ENCODE measurements at places on chromosomes 4 and X.
A peak's percentile ranks its signal among the peaks of the same experiment; 100 is the strongest.

- no peak for DNase-seq
These were observed 177.0 kb downstream of the CAMK2D start for GRCh38 chr4:113584407-113585150.

GRCh38 chr4:16113741-16114140, 29.9 kb upstream of the PROM1 start:
- DNase-seq = no peak

DNA sequence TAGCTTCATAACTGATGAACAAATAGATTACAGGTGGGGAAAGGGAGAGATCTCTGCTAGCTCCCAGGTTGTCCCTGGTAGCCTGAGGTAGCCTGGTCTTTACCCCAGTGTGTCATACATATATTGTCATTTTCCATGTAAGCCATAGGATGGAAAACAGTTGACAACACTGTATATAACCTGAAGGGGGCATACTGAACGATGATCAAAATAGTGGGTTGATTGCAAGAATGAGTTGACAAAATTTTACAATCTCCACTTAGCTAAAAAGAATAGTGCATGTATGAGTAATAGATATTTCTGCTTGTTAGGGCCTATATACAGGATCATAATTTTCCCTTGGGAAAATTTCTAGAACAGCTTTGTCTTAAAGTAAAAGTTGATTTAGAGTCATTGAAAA, 304.1 kb upstream of the HAND2 start:
- DNase-seq = no peak

DNA sequence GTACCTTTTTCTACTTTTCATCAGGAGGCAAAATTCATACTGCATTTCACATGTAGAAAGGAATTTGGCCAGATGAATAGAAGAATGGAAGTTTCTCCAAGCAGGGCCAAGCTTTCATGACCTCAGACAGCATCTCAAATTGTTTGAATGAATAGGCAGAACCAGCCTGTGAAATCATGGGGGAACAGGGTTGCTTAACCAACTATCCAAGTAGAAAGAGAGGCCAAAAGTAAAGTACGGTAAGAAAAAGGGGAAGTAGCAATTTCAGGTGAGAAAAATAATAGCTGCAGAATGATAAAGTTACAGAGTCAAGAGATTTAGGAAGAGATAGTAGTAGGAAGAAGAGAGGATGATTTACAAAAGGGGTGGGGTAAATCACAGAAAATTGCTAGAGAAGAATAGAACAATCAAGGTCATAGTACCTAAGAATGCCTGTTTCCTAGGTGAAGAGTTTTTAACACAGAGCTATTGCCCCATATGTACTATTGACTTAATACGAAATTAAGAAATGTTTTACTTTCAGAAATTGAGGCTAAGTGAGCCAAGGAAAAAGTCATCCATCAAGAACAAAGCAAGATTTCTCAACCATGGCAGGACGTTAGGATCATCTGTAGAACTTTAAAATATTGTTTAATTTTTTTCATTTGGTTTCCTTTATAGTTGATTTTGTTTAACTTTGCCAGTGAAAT, 177.1 kb upstream of the TET2 start:
- no peak for DNase-seq

DNA sequence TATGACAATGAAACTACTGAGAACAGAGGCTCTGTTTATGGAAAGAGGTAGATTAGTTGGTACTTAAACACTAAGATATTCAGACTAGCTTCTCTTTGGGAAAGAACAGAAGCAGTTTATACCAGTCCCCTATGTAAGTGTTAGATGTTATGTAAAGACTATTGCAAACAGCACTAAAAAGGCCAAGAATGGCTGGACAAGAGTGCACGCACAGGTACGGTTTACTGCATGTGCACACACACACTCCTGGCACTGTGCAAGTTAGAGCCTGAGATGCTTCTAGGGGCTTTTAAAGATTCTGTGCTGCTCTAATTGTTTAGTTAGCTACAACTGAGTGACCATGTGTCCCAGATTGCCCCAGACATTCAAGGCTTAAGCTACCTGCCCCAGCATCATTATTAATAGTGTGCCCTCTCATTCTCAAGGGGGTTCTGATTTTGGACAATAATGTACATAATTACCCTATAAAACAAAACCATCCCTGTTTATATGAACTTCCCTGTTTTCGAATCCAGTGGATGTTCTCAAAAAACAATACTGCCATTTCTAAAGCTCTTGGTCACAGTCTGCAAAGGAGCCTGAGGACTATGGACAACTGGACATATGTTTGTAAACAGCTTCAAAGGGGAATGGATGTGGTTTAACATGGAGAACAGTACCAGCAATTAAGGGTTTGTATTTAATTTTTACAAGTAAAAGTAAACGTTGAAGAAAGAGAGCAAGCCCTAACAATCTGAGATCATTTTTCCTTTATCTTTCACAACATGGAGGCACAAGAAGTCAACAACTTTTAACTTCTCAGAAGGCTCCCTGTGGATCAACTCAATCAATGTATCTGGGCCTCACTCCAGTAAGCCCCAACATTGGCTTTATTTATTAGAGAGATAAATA, 2.0 kb downstream of the SETD7 start:
- DNase-seq = no peak

DNA sequence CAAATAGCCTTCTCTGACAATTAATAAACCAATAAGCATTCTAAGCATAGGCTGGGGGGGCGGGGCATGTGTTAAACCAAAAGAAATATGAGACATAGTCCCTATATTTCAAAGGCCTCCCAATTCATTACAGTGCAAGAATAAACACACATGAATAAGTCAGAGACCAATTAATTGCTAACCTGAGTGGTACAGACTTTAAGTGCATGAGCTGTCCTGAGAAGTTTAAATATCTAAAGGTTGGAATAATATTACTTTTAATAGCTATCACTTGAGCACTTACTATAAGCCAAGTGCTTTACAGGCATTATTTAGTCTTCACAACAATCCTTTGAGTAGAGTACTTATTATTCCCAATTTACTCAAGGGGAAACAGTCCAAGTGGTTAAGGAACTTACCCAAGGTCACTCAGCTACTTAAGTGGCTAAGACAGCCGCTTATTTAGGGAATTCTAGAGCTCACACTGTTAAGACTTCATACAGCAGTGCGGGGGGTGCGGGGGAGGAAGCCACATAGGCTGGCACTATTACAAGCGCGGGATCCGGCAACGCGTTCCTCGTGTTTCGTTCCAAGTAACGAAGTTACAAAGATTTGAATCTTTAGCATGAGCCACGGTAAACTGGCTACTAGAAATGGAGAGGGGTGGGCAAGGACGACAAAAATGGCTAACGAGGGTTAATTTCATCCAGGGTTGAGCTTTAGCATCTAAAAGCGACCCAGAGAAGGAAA, 1.4 kb downstream of the THOC2 start:
- DNase-seq = no peak

- DNase-seq = peak; percentile 53
These were observed 674 bp downstream of the SEC24B start for GRCh38 chr4:109434007-109434971.

DNA sequence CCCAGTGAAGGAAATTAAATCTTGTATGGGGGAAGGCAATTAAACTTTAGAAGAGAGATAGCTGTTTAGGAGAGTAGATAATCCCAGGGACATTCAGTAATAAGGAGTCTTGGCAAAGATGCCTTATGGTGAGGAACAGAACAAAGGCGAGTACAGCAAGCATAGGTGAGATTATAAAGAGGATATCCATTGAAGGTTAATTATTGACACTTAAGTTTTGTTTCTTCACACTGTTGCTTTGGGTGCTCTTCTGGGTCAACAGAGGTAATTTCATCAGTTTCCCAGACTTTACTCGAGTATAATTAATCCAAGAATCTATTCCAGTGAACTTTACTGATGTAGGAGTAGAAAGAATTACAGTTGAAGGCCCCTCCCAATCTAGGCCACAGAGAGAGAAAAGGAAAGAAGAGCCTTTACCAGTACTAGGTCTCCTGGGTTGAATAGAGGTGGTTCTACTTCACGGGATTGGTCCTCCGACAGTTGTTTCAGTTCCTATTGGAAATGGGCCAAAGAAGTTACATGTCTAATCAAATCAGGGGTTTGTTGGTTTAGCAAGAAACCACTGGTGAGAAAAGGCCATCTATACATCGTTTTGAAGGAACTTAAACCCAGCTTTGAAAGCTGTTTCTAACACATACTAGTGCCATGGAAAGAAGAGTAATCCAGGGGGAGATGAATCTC, 27.2 kb downstream of the EPGN start:
- no peak for DNase-seq

GRCh38 chr4:30617836-30618235, 102.3 kb upstream of the PCDH7 start:
- no peak for DNase-seq

DNA sequence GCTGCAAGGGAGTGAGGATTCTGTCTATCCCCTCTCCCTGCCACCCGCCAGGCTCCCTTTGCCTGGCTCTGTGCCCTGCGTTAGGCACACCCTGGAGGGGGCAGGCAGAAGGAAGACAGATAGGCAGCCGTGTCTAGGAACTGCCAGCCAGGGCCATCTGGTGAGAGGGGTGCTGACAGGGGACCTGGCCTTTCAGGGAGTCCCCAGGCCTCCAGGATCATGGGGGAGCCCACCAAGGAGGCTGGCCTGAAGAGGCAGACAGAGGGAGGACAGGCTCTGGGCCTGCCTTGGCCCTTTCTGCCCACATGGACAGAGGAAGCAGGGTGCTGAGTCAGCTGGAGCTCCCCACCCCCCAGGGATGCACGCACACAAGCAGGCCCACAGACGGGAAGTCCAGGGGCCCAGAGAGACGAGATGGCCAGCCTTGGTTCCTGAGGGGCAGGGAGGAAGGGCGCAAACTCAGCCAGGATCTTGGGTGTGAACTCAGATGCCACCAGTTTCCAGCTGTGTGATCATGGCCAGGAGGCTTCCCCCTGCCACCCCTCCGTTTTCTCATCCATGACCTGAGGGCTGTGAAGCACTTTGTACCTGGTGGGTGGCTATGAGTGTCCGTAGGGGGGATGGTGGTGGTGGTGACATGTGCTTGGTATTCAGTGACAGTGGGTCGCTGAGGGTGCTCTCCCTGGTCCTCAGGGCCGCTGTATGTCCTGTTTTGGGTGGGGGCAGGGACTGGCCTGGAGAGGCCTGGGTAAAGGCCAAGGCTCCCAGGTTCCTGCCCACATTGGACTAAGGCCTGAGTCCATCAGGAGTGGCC, 1.8 kb downstream of the SH3BP2 start:
- DNase-seq = peak; percentile 53

DNA sequence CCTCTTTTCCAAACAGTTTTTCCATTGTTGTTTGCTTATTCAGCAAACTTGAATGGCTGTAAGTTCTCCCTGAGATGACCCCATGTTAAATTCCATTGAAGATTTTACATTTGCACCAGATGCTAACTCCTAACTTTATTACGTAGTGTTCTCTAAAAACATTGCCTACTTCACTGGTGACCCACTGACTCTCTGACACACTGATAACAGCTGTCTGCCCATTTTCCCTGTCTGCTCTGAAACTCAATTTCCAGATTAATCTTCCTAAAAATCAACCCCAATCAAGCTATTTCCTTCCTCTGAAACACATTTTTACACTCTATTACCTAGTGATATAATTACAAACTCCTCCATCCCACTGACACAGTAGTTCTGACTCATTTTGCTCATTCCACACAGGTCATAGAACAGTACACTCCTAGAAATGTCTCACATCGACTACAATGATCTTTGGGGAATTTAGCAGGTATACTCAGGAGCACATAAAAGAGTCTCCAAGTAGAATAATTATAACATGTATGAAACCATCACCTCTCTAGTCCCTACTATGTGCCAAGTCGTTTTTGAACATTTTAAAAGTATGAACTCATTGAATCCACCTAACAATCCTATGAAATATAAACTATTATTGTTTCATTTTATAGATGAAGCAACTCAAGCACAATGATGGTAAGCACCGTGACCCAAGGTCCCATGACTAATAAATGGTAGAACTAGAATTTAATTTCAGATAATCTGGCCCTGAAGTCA, 210.9 kb downstream of the SLIT2 start:
- no peak for DNase-seq

DNA sequence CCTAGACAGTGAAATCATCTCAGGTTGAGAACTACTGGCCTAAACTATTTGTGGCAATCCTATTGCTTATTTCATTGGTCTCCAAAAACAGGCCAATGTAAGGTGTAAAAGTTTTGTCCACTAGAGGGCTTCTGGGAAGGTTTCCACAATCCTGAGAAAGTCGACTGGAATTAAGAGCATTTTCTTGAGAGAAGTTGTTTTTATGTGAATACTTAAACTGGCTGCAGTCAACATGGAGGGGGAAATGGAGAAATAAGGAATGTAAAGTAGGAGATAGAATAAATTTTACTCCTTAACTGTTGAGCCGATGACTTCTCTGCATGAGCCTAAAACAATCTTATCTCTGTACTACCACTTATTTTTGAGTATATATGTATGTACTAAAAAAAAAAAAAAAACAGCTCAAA, 11.0 kb upstream of the EIF4E start:
- no peak for DNase-seq

DNA sequence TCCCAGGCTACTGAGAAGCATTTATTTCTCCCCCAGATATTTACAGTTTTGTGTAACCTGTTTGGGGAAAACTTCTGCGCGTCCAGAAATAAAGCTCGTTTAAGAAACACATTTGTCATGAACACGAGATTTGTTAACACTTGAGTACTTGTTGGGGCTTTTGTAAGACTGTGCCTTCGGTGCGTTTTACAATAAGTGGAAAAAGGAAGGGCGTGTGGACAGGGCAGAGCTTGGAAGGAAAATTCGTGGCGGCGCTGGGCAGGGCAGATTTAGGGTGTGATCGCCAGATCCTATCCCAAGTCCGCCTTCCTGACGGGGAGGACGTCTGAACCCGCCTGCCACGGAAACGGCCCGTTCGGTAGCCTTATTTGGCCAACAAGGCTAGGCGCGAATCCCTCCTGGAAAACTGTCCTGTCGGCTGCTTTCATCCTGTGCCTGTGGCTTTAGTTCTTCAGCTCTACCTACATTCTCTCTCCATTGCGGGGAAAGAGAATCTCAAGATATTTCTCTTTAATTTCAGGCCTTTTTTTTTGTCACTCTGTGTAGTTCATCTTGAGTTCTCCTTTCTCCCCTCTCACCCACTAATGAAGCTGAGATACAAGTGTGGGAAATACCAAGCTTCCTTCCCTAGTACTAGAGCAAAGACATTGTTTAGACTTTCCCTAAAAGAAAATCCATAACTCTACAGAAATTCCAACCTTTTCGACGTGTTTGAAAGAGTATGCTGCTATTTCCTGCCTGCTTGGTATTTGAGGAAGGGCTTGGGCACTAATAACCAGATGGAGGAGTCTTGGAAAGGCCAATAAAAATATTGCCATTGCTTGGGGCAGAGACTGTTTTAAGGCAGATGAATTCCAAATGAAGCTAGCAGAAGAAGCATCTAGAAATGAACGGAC, 982 bp downstream of the PDLIM5 start:
- DNase-seq = peak; percentile 82

- no peak for DNase-seq
These were observed 47.0 kb downstream of the NSG1 start for GRCh38 chr4:4433941-4434340.

GRCh38 chr4:47053485-47053884, 22.1 kb downstream of the GABRB1 start:
- DNase-seq = no peak

DNA sequence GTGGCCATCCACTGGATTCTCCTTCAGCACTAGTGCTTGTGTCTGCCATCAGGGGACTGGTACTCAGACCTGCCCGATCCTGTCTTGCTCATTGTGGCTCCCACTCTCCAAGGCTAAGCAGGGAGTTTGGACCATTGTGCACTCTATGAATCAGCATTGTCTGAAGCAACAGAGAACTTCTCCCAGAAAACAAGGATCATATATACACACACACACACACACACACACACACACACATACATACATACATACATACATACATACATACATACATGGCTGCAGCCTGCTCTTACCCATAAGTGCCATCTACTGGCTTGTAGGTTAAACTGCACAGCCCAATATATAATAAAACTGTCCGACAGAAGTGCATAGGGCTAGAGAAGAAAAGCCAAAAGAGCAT, 345.3 kb upstream of the LCORL start:
- no peak for DNase-seq
